ENCODE measurements at places on chromosomes 2 and 18. TPM values are rescaled to one million over a fixed set of nuclear protein-coding genes. Genes with fewer than 3 reads are reported as not detected.

Gene PHLPP1
- 11.9 TPM for total RNA-seq

DNA sequence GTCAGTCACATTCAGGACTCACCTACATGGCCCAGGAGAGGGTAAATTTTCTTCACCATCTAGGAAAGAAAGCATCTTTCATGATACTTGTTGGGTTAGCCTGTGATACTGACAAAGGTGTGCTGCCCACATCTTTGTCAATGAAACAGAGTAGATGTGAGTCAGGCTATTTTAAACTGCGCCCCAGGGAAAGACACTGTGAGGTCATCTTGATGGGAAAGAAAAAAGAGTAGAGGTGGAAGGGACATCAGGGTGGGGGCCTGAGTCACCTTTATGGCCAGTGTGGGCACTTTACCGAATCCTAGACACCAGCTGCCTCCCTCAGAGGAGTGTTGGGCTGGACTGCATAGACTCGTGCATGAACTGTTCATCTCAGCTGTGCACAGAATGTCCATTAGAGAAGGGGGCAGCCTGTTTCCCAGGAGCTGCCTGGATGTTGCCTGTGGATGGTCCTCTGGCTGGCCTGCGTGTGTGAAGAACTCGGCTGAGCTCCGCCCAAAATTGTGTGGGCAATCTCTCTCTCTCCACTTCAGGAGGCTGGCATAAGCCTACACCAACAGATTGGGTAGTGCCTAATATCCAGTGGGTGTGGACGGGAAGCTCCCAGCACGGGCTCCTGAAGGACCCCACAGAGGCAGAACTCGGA lies 278.7 kb upstream of the PXDN start:
- no peak for DNase-seq

- DNase-seq, result no peak
Observed at GRCh38 chr2:150903461-150903860, 358.2 kb downstream of the RBM43 start.

DNA sequence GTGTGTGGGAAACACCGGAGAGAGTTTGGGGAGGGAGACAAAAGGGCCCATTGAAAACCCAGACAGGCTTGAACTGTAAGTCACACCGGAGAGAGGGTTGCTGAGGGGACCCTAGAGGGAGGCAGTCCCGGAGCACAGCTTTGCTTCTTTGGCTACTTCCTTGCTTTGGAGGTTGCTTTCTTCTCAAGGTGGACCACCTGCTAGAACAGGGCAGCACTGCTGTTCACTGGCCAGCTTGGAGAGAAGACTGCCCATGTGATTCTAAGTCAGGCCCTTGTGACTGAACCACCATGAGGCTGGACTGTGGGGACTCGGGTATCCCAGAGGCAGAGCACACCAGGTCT lies 4.4 kb downstream of the ACTG2 start:
- no peak for DNase-seq

GRCh38 chr2:177698281-177698680 lies 305.7 kb downstream of the AGPS start:
- DNase-seq, result no peak
